ENCODE measurements at places on chromosomes 1 and 21.

DNA sequence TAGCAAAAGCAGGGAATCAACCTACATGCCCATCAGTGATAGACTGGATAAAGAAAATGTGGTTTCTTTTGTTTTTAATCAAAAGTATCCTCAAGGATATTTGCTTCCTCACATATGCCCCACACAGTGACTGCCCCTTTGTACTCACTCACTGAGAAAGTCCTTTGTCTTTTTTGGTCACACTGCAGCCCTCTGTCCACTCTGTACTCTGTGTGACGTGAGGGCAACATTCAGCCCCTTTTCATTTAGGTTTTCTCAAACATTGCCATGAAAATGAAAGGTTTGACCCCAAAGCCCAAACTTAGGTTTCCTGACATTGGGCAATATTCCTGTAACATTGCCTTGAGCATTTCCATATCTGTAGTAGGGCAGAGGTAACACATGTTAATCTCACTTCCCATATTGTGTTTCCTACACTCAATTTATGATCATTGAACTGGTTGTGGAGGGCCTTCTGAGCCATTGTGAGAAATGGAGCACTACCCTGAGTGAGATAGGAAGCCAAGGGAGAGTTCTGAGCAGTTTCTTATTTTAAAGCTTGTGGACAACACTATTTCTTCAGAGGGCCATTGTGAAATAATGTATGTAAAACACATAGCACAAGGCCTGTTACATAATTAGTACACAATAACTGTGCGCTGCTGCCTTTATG is 501.9 kb upstream of the C1orf87 start:
- no peak for DNase-seq

DNA sequence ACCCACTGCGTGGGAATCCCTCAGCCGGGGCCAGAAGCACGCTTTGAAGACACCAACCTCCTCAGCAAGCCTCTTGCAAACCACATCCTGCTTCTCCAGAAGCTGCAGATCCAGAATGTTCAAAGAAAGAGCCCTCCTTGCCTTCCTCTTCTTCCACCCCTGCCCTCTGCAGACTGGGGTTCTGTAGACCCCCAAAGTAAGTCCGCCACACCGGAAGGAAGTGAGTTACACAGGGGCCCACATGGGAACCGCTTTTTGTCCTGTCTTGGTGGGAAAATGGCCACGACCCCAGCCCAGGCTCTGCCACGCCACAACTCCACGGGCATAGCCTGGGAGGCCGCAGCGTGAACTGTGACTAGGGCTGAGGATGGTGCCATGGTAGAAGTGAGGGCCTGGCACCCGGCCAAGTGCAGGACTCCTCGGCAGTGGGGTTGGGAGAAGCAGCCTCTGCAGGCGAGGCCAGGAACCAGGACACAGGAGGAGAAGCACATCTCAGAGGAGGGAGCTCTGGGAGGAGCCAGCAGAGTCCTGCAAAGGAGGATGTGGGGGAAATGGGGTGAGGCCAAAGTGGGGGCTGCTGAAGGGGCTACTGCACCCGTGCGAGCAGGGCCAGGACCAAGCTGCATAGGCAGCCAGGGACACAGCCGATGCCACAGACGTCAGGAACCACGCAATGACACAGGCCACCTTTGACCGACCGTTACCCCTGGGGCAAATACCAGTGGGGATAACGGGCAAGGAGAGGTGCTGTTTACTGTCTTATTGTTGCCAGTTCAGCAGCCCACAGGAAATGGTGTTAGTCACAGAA is 30.9 kb downstream of the PDE9A start:
- no peak for DNase-seq

GRCh38 chr1:66316464-66317247 is 217.3 kb upstream of the SGIP1 start:
- no peak for DNase-seq

DNA sequence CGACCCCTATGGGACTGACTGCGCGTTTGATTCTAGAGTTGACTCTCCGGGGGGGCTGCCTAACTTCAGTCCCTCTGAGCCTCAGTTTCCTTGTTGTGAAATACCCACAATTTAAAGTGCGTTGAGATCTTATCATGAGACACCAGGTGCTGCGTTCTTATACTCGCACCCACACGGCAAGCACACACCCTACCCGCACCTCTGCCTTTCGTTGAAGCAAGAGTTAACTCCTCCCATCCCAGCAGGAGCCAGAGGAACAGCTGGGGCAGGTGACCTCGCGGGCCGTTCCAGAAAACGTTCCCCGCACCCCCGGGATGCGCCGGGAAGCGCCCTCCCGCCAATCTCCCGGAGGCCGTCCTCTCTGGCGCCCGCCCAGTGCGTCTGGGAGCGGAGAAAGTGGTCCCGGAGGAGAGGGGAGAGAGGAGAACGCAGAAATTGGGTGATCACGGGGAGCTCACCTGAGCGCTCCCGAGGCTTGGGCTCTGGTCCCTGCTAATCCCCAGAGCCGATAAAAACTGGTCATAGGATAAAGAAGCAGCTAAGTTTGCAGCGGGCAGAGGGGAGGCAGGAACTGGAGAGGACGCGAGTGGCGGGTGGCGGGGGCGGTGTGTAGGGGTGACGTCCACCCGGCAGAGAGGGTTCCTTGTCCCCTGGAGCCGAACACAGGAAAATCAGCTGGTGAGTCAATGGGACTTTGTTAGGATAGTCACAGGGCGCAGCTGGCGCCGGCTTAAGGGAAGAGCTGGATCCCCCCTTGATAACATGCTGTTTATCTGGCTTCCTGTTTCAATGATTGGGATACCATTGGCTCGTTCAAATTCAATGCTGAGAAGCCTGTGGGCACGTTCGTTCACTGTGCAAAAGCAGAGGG is 869 bp downstream of the NAV1 start:
- DNase-seq: no peak

GRCh38 chr1:30444850-30445249 is 278.5 kb downstream of the MATN1 start:
- no peak for DNase-seq

DNA sequence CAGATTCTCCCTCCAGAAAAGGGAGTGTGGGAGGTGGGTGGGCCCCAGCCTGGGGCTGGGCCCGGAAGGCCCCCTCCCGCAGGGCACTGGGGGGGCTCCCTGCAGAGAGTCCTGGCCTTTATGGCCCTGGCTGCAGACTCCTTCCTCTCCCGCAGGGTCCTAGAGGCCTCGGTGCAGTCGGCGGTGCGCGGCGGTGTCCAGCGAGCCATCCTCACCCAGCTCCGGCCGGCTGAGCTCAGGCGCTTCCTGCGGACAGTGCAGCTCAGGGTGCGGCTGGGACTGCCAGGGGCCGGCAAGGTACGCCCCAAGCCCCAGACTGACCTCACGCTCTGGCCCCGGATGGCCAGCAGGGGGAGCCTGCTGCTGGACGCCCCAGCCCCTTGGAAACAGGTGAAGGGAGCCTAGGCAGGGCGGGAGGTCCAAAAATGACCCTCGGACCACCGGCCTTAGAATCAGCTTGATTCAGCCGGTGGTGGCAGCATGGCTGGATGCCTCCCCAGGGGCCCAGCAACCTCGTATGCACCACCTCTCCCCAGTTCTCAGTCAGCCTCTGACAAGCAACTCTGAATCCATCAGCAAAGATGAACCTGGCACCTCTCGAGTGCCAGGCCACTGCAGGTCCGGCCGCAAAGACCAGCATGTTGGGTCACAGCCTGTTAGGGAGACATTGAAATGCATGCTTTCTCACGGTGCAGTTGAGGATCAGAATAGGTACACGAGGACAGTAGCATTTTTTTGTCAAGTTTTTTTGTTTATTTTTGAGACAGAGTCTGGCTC is 20.6 kb downstream of the MTHFR start:
- peak; percentile 90 for DNase-seq

- no peak for DNase-seq
These were observed 12.9 kb upstream of the BCL10 start for GRCh38 chr1:85289207-85289847.

All from Right ventricle myocardium inferior (tissue), 1 donor.